Left lung (tissue), 14 donors: ENCODE measurements at places on chromosomes 2 and 18. TPM values are rescaled to one million over a fixed set of nuclear protein-coding genes. Genes with fewer than 3 reads are reported as not detected.

DNA sequence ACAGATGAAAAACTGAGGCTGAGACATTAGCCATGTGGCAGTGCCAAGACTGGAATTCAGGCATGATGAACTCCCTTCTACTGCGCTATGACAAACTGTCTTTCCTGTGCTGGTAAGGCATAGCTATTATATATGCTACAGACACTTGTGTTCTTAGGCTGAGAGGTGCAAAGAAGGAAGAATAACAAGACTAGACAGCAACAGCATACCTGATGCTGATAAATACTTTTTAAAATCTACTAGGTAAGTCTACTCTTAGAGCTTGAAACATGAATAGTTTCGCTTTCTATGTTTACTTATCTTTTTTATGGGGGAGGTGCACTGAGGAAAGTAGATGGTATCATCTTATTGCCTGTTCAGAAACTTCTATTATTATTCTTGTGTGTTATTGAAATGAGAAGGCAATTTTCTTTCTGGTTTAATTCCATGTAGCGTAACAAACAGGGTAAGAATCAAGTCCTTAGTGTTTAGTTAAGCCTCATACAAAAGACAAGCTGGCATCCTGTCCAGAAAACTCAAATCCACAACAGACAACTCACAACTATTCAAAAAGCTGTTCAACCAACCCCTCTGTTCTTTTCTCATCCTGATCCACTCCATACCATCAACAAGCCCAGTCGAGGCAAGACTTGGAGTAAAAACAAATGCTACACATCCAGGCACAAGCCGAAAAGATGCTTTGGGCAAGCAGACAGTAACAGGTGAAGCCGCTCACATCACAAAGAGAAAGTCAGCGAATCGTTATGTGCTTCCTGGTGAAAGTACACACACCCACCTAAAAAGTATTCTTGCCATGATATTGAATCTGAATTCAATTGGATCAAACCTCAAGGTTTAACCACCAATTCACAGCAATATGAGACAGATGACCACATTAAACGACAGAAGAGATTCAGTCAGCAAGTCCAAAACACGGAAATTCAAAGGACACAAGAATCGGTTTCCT, 1.5 kb downstream of the TTC32 start:
- DNase-seq, result no peak
- peak overlapping the region; percentile 71 for H3K4me3 ChIP-seq

DNA sequence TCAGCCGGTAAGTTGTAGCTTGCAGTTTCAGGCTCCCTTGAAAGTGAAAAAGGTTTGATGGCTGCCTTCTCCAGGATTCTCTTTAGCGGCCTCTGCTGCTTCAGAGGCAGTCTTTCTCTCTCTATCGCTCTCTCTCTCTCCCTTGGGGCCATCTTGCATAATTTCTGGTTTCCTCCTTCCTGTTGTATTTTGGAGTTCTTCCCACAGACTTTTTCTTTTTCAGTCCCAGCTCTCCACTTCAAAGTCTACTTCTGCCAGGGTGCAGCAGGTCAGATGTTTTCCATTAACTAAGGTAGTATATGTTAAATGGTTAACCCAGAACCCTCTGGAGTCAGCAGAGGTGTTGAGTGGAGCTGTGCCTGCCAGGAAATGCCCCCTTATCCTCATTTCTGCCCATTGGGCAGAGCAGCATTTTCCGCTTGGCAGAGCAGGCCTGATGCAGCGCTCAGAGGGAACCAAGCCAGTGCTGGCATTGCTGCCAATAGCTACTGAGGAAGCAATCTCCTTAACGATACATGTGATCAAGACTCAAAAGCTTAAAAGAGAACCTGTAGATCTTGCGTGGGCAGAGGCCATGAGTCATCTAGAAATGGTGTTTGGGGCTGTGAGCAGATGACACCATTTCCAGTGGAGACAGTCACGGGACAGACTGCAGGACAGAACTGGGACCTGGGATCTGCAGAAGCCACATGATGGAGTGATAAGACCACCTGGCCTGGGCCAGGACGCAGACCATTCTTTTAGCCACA, 20.8 kb downstream of the DBI start:
- H3K36me3 ChIP-seq, result no peaks in the 10 kb centered on the region
- H3K27ac ChIP-seq, result peak overlapping the region; percentile 56
- H3K4me3 ChIP-seq, result no peak overlapping the region
- no peaks in the 10 kb centered on the region for H3K27me3 ChIP-seq
- H3K4me1 ChIP-seq, result peaks cover 33% of the 10 kb centered on the region

DNA sequence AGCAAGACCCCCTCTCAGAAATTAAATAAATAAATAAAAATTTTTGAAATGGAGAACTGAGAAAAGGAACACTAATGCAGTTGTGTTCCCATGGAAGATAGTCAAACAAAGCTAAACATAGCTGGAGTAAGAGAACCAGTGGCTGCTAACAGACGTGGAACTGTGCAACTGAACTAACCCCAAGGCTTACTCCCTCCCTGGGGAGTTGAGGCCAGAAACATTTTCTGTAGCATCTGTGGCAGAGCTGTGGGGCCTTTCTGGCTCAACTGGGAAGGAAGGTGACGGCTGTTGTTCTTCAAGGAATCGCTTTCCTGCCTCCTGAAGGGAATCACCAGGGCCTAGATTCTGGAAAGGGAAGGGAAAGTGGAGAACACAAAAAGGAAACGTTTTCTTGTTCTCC, 53.9 kb upstream of the B3GNT2 start:
- H3K36me3 ChIP-seq, result no peaks in the 10 kb centered on the region
- no peak for DNase-seq
- no peaks in the 10 kb centered on the region for H3K27me3 ChIP-seq
- no peak overlapping the region for H3K4me3 ChIP-seq
- no peak overlapping the region for H3K27ac ChIP-seq

- H3K27ac ChIP-seq, result no peak overlapping the region
- H3K36me3 ChIP-seq, result no peaks in the 10 kb centered on the region
- no peak overlapping the region for H3K4me3 ChIP-seq
- no peaks in the 10 kb centered on the region for H3K4me1 ChIP-seq
- no peak for DNase-seq
Measured at GRCh38 chr2:143505542-143505941, 376.3 kb downstream of the ARHGAP15 start.

DNA sequence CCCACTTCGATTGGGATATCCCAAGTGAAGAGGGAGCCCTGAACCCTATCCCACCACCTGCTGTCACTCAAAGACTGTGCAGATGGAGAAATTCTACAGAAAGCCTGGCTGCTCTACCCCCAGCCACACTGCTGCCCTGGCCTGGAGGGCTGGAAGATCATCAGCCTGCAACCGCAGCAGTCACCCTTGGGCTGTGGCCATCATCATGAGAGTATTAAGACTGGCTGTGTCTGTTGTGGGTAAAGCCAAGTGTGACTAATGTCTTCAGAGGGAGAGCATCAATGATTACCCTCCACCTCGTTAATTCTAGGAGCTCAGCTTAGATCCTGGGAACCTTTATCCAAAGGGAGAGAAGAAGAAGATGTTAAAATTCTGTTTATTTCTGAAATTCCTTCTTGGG, 221.5 kb downstream of the TFCP2L1 start:
- H3K27me3 ChIP-seq, result no peaks in the 10 kb centered on the region
- no peak for DNase-seq
- H3K36me3 ChIP-seq, result no peaks in the 10 kb centered on the region
- no peak overlapping the region for H3K27ac ChIP-seq

The CAPG gene
- total RNA-seq, result 340 TPM

The WDR33 gene
- total RNA-seq, result 55.2 TPM
